Mucosa of descending colon (tissue), 3 donors: ENCODE measurements at places on chromosomes 13 and 19.
A peak's percentile ranks its signal among the peaks of the same experiment; 100 is the strongest.

DNA sequence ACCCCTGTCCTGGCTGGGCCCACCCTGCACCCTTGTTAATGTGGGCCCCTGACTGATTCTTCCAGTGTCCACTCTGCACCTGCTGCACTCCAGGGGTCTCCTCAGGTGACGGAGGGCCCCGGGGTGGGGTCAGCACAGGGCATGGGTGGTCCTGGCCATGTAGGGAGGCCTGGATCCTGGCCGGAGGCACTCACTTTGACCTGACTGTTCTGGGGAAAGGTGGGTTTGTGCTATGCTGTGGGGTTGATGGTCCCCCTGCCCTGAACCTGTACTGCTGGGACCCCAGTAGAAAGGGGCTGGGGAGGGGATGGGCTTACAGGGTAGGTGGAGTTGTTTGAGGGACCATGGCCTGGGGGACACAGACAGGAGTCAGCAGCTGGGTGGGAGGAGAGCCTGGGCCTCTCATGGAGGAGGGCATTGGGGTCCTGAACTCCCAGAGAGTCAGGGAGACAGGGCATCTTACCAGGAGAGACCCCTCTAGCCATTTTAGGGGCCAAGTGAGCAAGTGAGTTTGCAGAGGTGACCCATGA is 25.8 kb upstream of the CEACAM1 start:
- DNase-seq = no peak

GRCh38 chr13:39446865-39447264 is 156.1 kb downstream of the LHFPL6 start:
- no peak for DNase-seq

DNA sequence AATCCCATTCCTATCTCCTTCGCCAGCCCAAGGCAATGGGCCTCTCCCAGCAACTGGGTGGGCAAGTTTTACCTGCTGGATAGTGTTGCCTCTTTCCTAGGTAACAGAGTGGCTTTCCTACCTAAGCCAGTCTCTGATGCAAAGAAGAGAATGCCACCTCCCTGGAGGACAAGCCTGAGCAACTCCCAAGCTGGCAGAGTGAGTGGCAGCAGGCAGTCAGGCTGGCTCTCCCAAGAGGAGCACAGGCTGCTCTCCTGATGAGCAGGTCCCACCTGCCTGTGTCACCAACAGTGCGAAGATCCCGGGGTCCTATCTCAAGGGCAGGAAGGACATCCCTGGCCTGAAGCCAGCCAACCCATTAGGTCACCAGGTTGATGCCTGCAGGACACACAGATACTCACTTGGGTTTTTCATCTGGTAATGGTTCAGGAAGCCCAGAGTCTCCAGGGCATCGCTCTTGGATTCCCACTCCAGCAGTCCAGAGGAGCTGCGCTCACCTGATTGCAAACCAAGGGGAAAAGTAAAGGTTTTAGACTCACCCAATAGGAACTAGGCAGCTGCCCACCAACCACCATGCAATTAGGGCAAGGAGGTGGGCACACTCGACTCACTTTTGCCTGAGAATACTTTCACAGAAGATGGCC is 5.5 kb upstream of the ECH1 start:
- no peak for DNase-seq

GRCh38 chr13:64680739-64681138 is 2549.4 kb downstream of the PCDH9 start:
- no peak for DNase-seq

GRCh38 chr13:27635266-27635665 is 13.6 kb downstream of the POLR1D start:
- no peak for DNase-seq

DNA sequence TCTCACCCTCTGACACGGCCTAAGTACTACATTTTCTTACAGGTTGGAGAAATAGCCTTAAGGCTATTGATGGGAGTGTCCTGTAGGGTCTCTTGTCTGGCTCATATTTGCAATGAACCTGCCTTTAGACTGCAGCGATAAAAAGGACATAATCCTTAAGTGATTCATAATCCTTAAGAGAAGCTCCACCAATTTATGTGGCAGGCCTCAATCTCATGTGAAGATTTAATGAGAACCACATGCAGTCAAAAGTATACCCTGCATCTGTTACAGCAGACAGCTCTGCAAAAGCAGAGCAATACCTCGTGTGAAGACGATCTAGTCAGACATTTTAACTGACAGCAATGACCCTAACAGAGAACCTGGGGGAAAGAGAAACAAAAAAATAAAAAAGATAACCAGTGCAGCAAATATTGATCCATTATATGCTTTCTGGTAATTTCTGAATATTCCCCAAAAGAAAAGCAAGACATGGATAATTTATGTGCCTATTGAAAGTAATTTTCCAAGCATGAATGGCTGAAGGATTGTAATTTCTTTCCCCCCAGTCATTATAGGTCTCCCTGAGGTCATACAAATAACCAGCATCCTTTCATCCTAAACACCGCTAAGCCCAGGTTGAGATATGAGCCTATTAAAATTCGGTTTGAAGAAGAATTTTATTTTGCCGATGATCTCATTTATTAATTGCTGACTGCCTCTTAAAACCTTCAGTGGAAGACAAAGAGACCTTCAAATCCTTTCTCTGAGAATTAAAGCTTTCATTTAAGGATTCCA is 321.8 kb upstream of the NBEA start:
- DNase-seq = no peak

DNA sequence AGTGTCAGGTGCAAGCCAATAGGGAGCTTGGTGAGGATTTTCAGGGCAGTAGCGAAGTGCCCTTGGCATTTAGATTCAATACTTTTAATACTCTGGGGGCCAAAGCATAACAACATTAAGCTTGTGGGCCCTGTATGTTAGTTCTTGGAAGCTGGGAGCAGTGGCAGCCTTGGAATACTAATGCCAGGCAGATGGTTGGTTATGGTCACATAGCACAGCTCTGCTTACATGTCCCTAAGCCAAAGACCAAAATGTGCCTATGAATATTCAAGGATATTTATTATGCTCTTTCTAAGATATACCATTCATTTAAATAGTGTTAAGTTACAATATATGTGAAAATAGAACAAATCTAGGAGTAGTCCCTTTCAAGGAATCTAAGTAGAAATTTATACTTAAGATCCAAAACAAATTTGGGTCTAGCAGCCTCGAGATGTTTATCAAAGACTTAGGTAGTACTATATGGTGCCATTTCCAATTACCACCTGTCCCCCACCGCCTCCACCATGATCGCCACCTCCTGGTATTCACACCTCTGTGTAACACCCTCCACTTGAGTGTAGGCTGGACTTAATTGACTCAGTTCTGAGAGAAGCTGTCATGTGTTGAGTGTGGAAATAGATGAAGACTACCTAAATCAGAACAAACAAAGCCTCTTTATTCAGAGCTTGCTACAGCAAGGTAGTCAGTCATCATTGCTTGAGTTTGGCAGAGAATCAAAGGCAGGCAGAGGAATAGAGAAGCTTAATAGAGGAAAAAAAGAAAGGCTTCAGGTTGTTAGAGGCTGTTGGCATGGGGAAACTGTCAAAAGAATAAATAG is 261.0 kb downstream of the GPC5 start:
- no peak for DNase-seq

DNA sequence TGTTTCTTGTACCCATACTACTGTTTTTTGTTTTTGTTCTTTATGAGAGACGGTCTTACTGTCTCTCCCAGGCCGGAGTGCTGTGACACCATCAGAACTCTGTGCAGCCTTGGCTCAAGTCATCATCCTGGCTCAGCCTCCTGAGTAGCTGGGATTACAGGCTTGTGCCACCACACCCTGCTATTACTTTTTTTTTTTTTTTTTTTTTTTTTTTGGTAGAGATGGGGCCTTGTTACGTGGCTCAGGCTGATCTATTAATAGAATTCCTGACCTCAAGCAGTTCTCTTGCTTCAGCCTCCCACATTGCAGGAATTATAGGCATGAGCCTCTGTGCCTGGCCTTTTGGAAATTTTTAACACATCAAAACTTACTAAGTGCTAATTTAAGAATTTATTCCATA is 2.9 kb upstream of the ZNF304 start:
- no peak for DNase-seq

- DNase-seq = no peak
Observed at GRCh38 chr13:31824705-31825517, 85.6 kb downstream of the RXFP2 start.

- no peak for DNase-seq
Observed at GRCh38 chr13:30659980-30660379, 42.3 kb downstream of the USPL1 start.

GRCh38 chr13:35354285-35354684 is 122.2 kb downstream of the MAB21L1 start:
- DNase-seq = no peak

GRCh38 chr13:81498969-81499368 is 1158.0 kb upstream of the SPRY2 start:
- DNase-seq = no peak

DNA sequence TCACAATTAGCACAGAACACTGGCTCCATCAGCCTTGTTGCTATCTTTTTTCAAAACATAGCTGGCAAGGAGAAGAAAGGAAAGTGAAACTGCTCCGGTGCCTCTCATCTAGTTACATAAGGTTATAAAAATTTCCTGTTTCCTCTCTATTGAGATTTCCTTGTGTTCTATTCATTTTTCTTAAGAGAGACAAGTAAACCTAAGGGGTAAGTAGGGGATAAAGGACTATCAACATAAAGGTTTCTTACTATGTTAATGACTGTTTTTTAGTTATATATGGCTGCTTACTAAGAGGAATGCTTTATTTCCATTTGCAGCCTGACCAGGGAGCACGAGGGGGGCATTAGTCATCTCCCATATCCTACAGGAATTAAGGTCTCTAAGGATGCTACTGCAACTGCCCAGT is 73.2 kb upstream of the MLNR start:
- peak; percentile 41 for DNase-seq

GRCh38 chr13:52459668-52460067 is 4.4 kb downstream of the CKAP2 start:
- no peak for DNase-seq

DNA sequence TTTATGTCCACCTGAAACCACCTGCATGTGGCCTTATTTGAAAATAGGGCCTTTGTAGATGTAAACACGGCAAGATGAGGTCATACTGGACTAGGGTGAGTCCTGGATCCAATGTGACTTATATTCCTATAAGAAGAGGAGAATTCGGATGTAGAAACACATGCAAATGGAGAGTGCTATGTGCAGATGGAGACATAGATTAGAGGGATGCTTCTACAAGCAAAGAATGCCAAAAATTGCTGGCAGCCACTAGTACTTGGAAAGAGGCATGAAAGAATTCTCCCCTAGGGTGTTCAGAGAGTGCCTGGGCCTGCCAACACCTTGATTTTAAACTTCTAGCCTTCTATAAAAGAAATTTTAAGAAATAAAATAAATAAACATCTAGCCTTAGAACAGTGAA is 226.1 kb downstream of the RFC3 start:
- DNase-seq = no peak

DNA sequence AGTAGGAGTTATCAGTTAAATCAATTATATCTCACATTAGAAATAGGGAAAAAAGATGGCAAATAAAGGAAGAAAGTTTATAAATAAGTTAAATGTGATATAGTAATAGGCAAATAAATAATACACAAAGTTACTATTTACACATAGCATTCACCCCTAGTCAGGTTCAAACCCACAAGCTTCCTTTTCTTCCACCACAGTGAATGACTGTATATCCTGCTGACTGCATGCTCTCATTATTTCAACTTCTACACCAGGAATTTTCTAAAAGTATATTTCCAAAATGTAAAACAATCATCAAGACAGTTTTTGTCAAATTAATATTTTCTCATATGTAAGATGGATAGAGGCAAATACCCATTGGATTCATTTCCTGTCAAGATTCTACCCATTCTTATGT is 548.6 kb upstream of the SLITRK5 start:
- DNase-seq = no peak

GRCh38 chr13:89755729-89756492 is 1591.6 kb upstream of the MIR17HG start:
- no peak for DNase-seq

- no peak for DNase-seq
Observed at GRCh38 chr13:76644906-76645305, 241.3 kb downstream of the KCTD12 start.

DNA sequence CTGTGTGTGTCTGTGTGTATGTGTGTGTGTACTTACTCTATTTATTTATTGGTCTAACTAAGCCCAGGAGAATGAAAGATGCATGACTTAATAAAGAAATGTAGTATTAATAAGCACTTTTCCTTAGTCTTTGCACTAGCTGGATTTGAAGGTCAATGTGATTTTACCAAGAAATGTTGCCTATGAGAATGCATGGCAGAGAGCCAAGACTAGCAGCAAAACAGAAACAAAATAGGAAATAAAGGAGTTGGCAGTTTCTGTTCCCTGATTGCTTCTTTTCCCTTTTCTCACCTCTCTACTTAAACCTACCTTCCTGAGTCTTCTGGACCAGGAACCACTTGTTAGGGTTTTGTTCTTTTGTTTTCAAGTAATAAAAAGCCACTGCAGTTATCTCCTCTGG is 286.1 kb downstream of the KCTD12 start:
- DNase-seq = no peak

DNA sequence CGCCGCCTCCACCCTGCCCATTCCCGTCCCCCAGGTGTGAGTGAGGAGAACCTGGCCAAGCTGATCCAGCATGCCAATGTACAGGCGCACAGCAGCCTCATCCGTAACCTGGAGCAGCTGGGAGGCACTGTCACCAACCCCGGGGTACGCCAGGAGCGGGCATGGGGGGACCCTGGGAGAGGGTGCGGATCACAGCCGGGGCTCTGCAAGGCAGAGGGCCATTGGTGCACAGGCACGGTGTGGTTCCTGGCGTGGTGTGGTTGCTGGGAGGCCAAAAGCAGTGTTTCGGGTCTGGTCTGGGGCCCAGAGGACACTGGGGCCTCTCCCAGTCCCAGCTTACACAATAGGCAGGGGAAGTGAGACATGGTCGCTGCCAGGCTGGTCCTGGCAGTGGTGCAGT is 8.3 kb downstream of the STXBP2 start:
- DNase-seq = no peak

DNA sequence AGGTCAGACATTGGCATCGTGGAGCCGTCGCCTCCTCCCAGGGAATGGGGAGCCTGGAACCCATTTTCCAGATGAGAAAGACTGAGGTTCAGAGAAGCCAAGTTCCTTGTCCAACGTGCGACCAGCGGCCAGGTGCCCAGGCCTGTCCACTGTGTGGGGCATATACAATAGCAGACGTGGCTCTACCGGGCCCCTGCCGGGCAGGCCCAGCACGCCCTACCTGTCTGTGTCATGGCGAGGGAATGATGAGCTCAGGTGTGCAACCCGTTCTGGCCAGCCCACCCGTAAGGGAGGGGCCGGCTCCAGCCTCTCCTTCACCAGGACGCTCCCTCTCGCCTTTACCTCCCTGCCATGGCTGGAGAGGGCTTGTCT is 837 bp downstream of the GNA15 start:
- DNase-seq = peak; percentile 34

- no peak for DNase-seq
Observed at GRCh38 chr19:5588441-5588840, 20.7 kb upstream of the TINCR start.

DNA sequence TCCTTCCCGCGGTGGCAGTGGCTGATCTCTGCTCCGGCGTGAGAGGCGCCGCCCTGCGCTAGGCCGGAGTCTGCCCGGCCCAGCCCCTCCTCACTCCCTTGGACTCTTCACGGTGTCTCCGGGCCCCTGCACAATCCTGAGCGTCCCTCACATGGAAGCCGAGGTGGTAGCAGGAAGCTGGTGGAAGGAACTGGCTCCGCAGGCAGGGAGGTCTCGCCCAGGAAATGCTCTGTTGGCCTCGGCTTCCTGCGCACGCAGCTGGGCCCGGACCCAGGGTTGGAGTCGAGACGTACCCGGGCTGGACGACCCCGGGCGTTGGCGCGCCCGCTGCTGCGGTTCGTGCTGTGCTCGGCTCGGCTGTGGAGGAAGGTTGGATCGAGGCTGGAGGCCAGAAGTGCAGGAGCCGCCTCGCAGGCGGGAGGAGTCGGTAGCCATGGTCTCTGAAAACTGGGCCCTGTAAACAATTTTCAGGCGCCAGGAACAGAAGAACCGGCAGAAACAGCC is 46.3 kb downstream of the ZNF724 start:
- DNase-seq = no peak
